ENCODE measurements at places on chromosomes 1 and 21. TPM values are rescaled to one million over a fixed set of nuclear protein-coding genes. Genes with fewer than 3 reads are reported as not detected.

GRCh38 chr1:229862017-229862774 lies 204.8 kb upstream of the GALNT2 start:
- no peak for DNase-seq

DNA sequence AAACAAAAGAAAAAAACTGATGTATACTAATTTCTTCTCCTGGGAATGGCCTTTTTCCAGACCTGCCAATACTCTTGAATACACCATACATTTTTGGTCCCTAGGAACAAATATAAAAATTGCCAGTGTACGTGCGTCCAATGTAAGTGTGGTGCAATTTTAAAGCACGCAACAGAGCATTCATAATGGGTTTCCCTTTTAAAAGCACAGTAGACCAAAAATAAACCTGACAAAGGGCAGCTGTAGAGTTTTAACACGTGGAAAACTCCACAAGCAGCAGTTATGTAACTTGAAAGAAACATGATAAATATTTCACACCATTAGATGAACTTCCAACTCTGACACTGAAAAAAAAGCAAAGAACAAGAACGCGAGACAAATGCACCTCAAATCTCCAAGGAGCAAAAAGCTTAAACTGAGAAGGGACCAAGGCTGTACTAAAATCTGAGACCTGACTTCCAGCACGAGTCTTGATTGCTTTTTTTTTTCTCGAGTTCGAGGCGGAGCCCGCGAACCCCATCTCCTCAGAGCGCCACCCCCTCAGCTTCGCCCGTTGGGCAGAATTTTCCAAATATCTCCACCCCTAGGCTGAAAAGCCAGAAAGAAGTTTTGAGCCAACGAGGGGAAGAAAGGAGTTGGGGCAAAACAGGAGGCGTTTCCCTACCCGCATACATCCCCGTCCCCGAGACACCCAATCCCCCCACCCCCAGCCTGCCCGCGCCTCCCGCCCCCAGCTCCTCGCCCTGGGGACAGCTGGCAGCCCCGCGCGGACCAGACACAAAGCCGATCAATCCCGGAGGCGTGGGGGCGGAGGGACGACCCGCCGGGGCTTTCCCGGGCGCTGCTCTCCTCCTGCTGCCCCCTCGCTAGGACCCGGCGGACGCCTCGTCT lies at the start of gene JAM2:
Gene JAM2, plus strand, starts transcription at position 599 of the 891 bp plus-strand sequence. CDS start 564 bp downstream, outside the sequence.
- DNase-seq = no peak

- no peak for DNase-seq
Measured at GRCh38 chr1:111660204-111661150, 40.9 kb downstream of the RAP1A start.

- no peak for DNase-seq
Measured at GRCh38 chr1:193799948-193800690, 613.7 kb upstream of the B3GALT2 start.

DNA sequence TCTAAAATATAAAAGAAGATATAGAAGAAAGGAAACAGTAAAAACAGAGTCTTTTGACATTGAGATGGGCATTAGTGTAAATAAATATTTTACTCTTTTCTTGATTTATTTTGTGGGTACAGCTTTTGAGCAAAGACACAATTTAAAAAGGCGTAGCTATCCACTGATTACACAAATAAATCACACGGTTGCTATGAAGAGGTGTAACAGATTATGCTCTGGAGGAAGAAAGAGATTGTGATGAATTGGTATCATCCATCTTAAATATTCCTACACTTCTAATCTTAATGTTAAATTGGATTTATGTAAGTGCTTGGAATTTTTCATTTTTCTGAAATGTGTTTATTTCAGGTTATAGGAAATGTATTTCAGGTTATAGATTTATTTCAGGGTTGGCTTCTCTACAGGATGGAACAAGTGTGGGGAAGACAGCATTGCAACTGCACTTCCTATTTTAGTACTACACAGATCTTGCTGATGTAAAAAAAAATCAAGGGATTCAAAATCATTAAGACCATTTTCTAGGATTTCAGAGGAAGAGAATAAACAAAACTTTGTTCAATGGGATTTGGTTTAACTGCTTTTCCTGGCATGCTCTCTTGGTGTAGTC lies 15.3 kb downstream of the XCL1 start:
- no peak for DNase-seq

DNA sequence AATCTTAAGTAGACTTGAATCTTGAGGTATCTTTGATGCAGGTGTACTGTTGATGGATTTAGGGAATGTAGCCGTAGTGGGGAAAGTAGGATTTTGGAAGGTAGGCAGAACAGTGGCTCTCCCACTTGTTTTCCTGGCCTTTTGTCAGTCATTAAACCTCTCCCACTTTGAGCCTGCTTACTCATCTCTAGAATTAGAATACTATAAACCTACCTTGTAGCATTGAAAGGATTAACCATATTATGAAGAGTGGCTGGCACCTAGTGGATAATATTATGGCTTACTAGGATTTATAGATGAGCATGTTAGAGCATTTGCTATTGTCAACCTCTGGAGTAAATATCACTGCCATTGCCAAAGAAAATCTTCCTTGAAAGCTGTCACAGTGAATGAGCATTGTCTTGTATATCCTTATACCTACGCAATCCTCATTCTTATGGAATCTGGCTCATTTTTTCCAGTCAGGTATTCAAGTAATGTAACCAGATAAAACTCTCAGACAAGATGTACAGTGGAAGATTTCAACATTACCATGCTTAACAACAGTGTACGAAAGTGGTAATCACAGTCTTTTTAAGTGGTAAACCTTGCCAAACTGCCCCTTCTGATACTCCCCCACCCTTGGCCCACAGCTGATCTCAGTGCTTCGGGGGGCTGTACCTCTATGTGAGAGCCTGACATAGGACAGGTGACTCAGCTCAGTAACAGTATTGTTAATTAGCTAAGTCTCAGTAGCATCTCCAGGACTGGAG lies 44.4 kb downstream of the SH3GLB1 start:
- DNase-seq = no peak

GRCh38 chr21:29640080-29640508 lies 299.7 kb downstream of the GRIK1 start:
- no peak for DNase-seq

DNA sequence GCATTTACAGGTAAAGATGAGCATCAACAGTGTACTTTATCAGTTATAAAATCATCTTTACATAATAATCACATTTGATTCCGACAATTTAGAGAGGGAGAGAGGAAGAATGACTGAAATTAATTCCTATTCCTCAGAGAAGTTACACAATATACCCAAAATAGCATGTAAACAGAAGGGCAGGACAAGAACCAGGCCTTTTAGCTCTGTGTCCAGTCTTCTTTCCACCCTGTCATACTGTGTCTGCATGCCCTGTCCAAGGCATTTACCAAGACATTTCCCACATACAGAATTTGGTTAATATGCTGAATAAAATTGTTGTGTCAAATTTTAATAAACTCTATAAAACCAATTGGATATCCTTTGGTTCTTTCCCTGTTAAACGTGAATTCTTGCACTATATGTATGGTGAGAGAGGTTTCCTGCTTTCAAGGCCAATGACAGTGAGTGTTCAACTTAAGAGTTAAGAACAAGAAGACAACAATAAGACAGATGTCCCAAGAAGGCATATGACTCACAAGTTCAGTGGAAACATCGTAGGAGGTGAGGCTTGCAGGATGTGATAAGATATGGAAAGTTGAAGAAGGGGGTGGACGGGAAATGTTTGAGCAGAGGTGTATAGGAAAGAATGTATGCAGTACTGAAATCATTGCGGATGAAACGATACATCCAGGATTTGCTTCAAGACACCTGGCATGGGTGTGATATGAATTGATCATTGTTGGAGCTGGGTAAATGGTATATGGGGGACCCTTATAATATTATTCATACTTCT lies 20.8 kb downstream of the LRRC8B start:
- no peak for DNase-seq

DNA sequence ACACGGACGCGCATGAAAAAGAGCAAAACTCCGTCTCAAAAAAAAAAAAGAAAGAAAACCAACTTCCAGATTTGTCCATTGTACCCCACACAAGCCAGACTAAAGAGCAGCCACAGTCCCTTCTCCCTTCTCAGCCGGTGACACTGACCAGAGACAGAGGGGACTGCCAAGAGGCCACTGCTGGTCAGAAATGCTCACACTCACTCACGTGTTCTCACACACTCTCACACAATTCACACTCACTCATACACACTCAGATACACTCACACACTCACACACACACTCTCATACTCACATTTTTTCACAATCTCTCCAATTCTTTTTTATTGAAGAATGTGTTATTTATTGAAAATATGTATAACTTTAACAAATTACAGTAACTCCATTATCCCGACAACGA lies 90.8 kb upstream of the RAB4A start:
- DNase-seq = no peak

DNA sequence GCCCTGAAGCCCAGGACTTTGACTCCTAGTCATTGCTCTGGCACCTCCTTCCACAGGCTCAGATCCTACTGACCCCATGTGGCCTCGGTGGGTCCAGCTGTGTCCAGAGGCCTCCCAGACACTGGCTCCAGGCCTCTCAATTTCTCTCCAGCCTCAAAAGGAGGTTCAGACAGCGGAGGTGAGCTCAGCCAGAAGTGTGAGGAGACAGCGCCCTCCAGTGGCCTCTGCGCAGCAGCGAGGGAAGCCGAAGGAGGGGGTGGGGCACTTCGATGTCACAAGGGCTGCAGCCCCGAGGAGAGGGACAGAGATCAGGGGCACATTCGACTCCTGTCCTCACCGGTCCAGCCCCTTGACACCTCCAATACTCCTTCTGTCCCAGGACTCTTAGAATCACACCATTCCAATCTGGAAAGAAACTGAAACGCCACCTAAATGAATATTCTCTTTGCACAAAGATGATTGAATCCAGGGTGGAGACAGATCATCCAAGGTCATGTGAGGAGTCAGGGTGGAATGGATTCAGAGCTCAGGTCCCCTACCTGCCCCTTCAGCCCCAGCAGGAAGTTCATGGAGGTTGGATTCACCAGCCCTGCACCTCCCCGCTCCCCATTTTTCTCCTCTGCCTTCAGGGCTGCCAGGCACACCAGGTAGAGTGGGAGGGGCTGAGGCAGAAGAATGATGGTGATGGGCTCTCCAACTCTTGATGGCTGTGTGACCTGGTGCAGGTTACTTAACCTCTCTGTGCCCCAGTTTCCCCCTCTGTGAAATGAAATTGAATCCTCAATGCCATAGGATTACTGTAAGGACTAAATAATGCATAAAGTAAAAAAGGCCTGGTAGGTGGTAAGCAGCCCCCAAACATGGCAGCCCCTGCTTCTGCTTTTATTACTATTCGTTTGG lies 34.8 kb upstream of the ZBTB40 start:
- DNase-seq = peak; percentile 34

DNA sequence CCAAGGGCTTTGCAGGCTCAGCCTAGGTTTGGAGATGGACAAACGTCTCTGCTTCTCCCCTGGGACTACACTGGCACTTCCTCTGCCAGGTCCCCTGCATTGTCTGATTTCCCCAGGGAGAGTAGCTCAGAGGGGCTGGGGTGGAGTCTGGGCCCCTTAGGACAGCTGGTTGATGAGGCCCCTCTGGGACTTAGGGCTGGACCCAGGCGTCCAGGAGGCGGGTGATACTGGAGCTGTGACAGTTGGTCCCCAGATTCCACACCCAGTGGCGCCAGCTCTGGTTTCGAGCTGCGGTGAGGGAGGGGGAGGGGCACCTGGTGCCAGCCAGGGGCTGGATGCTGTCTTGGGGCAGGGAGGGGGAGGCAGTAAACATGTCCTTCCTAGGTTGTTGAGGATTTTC lies 7.4 kb upstream of the MEX3A start:
- DNase-seq = no peak

- DNase-seq = peak; percentile 42
Measured at GRCh38 chr1:109365642-109366204, 32.0 kb downstream of the SORT1 start.

- DNase-seq = no peak
Measured at GRCh38 chr1:110605901-110606656, at the start of gene KCNA2. TSS of gene KCNA2 (minus strand) at chr1:110606358. CDS start at chr1:110604782, 1,576 bp downstream.

DNA sequence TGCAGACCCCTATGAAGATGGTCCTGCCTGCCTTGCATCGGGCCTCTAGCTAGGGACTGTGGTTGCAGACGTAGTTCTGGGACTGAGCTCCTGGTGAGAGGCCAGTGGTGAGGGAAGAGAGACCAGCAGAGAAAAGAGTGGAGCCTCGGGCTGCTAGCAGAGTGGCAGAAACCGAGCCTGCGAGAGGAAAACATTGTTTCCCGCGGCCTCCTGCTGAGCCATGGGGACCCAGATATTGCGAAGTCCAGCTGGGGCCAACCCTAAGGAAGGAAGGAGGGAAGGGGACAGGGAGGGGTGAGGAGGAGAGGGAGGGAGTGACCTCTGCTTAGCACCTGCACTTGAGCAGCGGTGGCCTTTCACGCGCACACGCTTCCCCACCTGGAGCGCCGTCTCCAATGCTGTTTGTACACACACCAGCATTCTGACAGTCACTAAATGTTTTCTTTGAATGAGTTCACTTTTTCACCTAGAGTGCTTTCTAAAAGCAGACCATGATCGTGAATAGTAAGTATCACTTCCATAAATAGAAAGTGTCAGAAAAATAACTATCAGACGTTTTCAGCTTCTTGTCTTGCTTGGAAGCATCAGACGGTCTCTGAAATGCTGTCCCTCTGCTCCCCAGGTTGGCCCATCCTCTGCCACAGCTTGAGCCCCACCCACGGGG lies 2.5 kb upstream of the FNDC10 start:
- DNase-seq = no peak

- DNase-seq = no peak
Measured at GRCh38 chr1:206955476-206956451, 9.5 kb upstream of the PIGR start.

- no peak for DNase-seq
Measured at GRCh38 chr1:167668108-167668507, 38.1 kb downstream of the RCSD1 start.

DNA sequence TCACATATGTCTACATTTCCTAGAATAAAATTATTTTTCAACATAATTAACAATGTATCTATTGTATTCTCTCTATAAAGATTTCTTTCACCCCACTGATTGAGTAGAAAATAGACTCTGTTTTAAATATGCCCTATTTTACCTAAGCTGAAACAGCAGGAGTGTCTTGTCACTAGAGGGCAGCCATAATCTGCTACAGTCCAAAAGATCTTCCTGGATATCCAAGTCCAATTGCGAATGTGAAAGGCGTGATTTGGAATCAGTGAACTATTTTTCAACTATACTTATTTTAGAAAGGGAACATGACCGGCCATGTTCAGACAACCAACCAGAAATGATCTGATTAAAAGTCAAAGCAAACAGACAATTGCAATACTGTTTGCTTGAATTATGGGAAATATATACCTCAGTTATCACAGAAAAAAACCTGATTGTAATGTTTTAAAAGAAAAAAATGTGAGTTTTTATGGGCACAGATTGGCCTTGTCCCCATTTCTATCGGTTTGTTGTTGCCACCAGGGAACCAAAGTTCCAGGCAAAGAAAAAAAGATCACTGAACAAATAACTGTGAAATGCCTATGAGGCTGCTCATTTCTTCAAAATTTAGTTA lies 1211.0 kb upstream of the ADGRL4 start:
- DNase-seq = peak; percentile 88

- DNase-seq = peak; percentile 96
Measured at GRCh38 chr1:153608742-153609584, 4.0 kb downstream of the S100A16 start.

Gene HES5
- total RNA-seq = not detected

Gene BRDT
- total RNA-seq = not detected

Gene FMOD
- not detected for total RNA-seq

Gene RAB25
- 43.9 TPM for total RNA-seq

Gene HIVEP3
- 3.6 TPM for total RNA-seq

Gene NLRP3
- 9.9 TPM for total RNA-seq

Gene OR2T33
- total RNA-seq = not detected

Gene TMEM82
- total RNA-seq = not detected
